Stimulated activated CD8-positive, alpha-beta memory T cell treated with anti-CD3 and anti-CD28 coated beads, Interleukin-15, amount 100 ng/mL, for 4 hours (primary cell): ENCODE measurements at places on chromosomes 1 and 21.

DNA sequence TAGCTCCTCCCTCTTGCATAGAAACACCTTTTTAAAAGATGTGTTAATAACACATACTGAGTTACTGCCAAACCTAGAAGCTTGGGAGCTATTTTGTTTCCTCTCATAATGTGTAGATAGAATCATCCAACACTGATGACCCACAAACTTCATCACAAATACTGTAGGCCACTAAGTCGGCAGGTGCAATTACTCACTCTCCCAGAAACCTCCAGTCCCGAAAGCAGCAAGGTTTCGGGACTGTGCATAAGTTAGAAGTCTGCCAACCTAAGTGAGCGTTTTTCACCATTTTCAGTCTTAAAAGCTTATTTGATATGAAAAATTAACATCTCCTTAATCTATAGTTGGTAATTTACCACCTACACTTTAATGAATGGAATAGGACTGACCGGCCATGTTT, 32.0 kb downstream of the C1orf198 start:
- DNase-seq: no peak

- no peak for DNase-seq
Observed at GRCh38 chr1:240405751-240406150, 206.2 kb downstream of the GREM2 start.

DNA sequence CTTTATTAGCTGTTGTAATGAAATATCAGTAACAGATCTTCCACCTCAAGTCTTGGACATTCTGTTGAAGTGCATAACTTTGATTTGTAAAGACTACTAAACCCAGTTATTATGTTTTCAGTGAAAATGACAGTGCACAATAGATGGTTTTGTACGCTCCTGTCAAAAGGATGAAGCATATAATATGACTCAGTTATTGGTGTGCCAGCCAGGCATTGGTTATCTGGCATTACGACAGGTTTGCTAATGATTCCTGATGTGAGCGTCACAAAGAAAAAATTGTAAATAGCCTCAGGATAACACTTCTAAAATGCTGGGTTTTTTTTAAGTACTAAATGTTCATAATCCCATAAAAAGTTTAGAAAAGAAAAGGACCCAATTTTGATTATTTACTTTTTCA, 147.9 kb downstream of the MAGI3 start:
- no peak for DNase-seq

- DNase-seq: no peak
Observed at GRCh38 chr1:198492872-198493271, 47.6 kb downstream of the ATP6V1G3 start.

GRCh38 chr1:14923727-14924452, 229.7 kb upstream of the TMEM51 start:
- no peak for DNase-seq

GRCh38 chr1:66478116-66478515, 55.8 kb upstream of the SGIP1 start:
- no peak for DNase-seq

DNA sequence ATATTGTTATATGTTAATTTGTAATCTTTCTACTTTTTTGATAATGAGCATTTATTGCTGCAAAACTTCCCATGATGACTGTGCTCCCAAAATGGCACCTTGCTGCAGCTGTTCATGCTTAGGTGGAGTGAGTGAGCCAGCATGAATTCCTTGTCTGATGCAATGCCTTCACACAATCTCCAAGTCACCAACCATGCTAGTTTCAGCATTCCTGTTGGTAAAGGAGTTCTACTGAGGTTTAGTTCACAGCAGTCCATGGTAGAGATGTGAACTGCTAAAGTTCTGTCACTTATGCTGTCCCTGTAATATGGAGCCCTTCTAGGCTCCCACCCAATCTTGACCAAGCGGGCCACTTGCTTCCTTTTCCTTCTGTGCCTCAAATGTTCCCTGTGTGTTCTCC, 26.2 kb upstream of the PRKACB start:
- no peak for DNase-seq

GRCh38 chr1:244311784-244312532, 139.8 kb downstream of the ADSS2 start:
- no peak for DNase-seq

GRCh38 chr1:53324321-53324720, 3.5 kb downstream of the LRP8 start:
- no peak for DNase-seq

DNA sequence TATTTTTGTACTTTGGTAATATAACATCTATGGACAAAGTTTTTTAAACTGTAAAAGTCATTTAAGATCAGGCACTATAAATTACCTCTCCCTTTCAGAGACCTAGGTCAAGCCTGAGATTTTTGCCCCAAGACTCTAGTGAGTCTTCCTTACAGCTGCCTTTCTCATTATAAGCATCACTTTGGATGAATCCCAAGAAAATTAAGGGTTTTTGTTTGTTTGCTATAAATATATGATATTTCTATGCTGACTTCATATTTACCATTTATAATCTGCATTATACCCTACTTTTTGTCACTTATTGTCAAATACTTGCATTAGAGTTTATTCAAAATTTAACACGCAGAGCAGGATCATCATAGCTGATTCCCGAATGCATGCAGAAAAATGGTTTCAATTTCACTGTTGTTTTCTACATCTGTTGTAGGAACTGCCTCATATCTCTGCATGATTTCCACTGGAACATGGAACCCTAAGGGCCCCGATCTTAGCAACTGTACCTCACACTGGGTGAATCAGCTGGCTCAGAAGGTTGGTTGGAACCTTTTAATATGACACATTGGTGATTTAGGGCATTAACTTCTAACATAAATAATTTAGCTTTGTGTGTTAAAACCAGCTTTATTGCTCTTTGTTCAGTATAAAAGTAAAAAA, 150.0 kb downstream of the ADGRL2 start:
- DNase-seq: no peak

DNA sequence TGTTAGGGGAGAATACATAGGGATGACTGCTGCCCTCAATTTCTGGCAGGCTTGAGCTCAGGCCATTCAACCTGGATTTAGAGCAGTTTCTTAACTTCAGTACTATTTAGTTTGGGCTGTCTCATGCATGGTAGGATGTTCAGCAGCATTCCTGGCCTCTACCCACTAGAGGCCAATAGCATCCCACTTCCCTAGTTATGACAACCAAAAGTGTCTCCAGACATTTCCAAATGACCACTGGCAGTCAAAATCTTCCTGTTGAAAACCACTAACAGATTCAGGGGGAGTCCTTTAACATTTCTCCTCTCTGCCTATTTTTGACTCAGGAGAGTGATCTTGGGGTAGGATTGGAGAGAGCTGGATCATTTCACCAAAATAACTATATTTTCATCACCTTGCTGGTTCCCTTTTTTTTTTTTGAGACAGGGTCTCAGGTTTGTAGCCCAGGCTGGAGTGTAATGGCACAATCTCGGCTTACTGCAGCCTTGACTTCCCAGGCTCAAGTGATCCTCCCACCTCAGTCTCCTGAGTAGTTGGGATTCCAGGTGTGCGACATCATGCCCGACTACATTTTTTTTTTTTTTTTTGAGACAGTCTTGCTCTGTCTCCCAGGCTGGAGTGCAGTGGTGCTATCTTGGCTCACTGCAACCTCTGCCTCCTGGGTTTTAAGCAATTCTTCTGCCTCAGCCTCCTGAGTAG, 8.7 kb downstream of the GNAT2 start:
- no peak for DNase-seq

GRCh38 chr1:179742717-179743678, at the start of gene FAM163A:
FAM163A (plus strand) TSS chr1:179743291; CDS start chr1:179813098, 69,807 bp downstream.
- no peak for DNase-seq

DNA sequence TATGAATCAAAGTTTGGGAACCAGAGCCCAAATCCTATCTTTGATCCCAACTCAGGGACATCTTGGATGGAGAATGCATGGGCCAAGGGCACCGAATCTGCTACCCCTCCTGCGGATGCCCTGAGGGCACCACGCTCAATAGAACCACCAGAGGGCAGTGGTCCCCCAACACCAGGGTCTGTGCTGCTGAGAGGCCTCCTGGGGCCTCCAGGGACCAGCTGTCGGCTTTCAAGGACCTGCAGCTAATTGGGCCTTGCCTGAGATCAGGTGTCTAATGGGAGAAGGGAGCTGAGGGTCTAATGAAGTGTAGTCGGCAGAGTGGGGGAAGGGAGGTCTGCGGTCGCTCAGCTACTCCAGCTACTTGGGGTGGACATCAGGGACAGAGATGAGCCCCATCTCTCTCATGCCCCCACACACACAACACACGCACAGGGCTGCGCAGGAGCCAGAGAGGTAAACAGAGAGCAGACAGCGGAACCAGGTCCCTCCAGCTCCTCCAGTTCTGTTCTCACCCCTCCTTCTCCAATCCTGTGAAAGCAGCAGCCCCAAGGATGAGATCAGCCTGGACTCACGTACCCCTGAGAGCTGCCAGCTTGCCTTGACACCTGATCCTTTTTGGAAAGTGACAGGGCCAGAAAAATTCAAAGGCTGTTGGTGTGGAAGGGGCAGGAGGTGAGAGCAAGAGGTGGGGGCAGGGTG, 34.9 kb upstream of the PPP1R15B start:
- peak; percentile 49 for DNase-seq
